ENCODE measurements at places on chromosomes 1 and 21.

DNA sequence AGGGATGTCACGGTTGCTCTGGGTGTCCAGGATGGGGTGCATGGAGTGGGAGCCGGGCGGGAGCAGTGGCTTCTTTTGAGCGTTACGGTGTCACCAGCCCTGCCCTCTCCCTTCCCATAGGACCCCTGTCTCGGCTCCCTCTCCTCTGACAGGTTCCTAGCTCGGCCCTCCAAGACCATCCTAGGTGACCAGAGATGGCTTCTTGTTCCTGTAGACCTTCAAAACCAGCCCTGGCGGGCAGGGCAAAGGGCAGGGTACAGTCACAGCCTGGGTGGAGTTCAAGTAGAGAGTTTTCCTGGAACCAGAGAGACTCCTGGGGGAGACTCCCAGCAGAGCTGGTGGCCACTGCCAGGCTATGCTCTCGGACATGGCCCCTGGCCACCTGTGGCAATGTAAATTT, 345.6 kb upstream of the AJAP1 start:
- DNase-seq = no peak

- no peak for DNase-seq
Measured at GRCh38 chr1:210342986-210343780, 14.5 kb downstream of the HHAT start.

GRCh38 chr1:19918057-19918456, 5.4 kb downstream of the PLA2G2E start:
- peak; percentile 83 for DNase-seq

DNA sequence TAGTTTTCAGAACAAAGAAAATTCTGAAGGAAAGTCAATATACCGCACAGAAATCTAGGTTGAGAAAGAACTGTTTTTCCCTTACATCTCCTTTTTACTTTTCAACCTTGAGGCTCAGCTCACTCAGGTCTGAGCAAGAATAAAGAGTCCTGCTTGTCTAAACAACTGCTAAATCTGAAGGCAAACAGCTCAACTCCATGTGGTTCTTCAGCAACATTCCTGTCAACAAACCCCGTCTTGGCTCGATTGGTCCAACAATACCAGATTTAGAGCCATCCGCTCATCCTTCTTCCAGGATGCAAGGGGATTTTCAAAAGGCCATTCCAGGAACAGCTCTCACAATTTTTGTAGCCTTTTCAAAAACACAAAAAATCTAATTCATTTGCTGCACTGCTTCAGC, 119.8 kb downstream of the HLCS start:
- no peak for DNase-seq

- no peak for DNase-seq
Measured at GRCh38 chr1:236133339-236133738, 9.0 kb upstream of the GPR137B start.

- no peak for DNase-seq
Measured at GRCh38 chr1:107894605-107895004, 70.4 kb downstream of the VAV3 start.

DNA sequence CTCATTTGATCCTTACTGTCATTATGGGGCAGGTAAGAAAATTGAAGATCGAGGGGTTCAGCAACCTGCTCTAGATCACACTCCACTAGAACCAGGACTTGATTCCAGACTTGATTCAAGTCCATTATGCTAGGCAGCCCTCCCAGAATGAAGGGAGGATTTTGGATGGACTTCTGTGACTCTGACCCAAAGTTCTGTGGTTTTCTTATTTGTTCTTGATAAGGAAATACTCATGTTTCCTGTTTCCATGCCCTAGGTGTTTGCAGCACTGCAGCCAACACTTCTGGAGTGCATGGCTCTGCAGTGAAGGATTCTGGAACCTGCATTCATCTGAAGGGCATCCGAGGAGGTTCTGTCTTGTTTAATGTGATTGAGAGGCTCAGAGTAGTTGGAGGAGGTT, 140.0 kb downstream of the FCRL5 start:
- no peak for DNase-seq

DNA sequence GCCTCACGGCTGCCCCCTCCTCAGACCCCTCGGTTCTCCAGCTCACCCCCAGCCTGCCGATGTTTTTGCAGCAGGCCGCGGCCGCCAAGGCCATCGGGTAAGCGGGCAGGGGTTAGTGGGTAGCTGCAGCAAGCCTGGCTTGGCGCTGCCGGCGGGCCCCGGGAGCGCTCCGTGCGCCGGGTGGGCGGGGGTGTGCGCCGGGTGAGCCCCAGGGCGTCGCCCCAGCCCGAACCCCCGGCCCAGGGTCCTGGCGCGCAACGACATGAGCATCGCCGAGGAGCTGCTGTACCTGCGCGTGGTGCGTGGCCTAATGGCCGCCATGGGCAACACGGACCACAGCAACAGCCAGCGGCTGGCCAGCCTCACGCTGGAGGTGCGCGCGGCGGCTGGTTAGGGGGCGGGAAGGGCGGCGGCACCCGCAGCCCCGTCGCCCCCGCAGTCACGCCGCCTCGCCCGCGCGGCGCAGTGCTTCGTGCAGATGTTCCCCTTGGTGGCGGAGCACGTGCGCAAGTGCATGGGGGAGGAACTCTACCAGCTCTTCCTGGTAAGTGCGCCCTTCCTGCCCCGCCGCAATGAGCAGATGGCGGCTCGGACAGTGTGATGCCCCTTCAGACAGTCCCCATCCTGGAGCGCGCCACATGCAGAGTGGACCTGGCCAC, 6.5 kb downstream of the RNU5D-1 start:
- no peak for DNase-seq

- no peak for DNase-seq
Measured at GRCh38 chr1:183517401-183517800, 45.1 kb downstream of the SMG7 start.

- DNase-seq = no peak
Measured at GRCh38 chr1:35111106-35111505, 31.9 kb downstream of the ZMYM1 start.

DNA sequence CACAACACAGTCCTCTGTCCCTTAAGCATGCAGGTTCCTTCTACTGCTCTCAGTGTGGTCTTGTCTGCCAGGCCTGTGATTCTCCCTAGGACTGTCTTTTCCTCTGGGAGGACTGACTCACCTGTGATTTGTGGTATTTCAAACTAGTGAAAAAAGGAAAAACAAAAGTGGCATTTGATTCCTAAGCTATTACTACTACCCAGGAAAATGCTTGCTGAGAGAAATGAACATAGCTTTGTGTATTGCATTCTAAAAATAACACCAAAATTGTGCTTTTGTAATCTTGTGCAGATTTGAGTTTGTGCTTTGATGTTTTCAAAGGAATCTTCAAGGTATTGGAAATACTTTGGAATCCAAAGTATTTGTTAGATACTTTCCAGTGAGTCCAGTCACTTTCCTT, 57.0 kb downstream of the GPR161 start:
- DNase-seq = no peak

DNA sequence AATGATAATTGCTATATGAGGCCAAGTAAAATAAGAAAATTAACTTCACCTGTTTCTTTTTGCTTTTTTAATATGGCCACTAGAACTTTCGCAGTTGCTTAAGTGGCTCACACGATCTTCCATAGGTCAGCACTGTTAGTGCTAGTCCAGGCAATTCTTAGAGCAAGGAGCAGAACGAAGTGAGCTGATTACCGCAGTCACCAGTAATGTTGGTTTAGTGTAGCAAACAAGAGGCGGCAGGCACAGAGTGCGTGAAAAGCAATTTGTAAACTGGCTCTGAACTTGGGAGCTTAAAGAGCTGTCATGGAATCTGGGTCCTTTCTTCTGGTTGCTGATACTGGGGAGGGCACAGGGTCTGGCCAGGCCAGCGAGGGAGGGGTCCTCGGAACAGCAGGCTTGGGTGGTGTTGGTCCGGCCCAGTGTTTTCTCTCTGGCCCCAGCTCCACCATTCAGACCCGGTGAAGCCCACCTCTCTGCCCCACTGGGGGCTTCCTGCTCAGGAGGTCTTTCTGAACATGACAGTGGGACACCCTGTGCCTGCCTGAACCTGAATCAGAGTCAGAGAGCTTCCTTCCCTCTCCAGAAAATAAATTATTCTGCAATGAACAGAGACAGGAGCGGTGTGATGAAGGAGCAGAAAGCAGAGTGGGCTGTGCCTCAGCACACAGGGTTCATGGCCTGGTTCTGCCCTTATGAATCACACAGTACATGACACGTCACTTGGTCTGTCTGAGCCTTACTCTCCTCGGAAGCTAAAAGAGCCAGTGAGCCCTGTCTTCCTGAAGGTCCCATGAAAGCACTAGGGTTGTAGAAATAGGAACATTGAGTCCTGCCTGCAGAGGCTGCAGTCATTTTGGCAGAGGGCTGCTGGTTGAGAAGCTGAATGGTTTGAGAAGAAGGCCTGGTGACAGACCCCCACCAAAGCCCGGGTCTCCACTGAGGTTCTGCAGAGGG, 11.9 kb downstream of the ETS2 start:
- DNase-seq = no peak

DNA sequence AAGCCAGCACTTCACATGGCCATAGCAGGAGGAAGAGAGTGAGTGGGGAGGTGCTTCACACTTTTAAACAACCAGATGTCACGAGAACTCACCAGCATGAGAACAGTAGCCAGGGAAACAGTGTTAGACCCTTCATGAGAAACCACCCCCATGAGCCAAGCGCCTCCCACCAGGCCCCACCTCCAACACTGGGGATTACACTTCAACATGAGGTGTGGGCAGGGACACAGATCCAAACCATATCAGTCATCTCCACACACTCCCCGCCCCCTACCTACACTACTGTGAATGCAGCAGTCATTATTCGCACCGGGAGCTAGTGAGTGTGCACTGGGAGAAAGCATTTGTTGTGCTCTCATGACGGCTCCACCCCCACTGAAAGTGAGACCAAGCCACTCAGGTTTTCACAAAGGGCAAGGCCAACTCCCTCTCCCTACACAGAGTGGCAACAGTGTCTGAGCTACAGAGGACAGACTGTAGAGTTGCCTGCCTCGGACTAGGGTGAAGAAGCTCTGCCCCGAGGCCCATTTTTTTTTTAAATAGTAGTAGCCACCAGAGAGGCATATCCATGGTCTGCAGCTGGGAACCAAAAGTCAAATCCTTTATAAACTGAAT, 125.6 kb downstream of the BARHL2 start:
- DNase-seq = no peak

GRCh38 chr1:169094897-169095569, 11.5 kb upstream of the ATP1B1 start:
- DNase-seq = no peak

- DNase-seq = no peak
Measured at GRCh38 chr1:223067914-223068313, 75.1 kb downstream of the TLR5 start.

DNA sequence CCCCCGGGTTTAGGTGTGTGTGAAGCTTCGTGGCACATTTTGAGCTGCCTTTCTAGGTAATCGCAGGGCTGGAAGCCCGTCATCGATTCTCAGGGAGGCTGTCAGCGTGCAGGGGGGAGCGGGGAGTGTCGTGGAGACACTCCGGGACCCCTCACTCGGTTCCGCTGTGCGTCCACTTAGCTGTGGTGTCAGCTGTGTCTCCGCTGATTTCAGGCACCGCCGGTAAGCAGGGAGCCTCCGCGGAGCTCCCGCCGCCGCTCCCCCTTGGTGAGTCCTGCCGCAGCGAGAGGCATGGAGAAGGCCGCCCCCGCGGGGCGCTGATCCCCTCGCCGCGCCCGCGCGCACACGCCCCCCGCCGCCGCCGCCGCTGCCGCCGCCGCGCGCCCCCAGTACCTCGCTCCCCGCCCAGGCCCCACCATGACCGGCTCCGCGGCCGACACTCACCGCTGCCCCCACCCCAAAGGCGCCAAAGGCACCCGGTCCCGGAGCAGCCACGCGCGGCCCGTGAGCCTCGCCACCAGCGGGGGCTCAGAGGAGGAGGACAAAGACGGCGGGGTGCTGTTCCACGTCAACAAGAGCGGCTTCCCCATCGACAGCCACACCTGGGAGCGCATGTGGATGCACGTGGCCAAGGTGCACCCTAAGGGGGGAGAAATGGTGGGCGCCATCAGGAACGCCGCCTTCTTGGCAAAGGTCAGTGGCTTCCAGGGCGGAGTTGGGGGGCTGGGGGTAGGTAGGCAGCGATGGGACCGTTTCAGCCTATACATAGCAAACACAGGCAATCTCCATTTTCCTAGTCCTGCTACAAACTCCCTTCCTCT, 995 bp downstream of the VASH2 start:
- DNase-seq = no peak

DNA sequence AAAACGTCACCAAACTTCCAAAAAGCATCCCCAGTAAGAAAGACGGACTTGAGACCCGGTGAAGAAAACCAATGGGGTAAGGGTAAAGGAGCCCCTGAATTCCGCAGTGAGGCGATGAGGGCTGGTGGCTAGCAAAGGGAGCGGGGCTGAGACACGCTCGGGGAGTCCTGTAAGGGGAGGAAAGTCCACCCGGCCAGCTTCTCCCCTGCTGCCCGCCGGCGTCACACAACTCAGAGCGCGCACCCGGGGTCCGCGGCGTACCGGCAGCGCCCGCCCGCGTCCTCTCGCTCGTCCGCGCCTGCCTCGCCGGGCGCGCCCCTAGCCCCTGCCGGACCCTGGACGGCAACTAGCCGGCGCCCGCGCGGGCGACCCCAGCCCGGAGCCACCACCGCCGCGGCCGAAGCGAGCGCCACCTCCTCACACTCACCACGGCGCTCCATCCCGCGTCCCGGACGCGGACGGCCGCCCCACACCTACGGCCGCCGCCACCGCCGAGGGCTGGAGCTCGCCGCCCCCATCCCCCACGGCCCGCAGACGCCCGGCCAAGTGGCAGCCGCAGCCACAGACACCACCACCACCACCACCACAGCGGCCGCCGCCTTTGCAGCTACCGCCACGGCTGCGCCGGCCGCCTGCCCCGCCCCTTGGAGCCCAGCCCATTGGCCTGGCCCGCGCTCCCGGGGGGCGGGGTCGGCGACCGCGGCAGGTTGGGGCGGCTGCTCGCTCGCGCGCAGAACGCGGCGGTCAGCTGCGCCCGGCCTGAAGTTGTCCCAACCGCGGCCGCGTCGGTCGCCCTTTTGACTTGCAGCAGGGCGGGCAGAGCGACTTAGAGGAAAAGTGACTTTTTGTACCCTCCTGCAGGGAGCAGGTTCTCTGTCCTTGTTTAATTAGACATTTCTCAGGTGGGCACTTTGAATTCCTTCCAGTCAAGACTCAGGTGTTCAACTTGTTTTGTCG, 10.0 kb upstream of the ARHGAP29 start:
- DNase-seq = no peak

DNA sequence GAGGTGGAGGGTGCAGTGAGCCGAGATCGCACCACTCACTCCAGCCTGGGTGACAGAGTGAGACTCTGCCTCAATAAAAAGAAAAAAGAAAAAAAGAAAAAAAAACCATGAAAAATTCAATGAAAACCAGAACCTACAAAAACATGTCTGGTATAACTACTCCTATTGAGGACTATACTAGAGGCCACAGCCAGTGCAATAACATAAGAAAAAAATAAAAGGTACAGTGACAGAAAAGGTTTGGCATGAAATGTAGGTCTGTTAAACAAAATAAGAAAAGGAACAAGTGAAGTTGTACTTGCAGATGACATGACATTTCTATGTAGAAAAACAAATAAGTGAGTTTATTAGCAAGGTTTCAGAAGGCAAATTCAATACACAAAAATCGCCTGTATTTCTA, 8.2 kb downstream of the NADK start:
- no peak for DNase-seq

GRCh38 chr1:156148216-156148615, 5.2 kb upstream of the SEMA4A start:
- no peak for DNase-seq

GRCh38 chr21:43346551-43346950, 80.4 kb downstream of the SIK1 start:
- no peak for DNase-seq

GRCh38 chr1:41394369-41394744, 33.1 kb downstream of the FOXO6 start:
- no peak for DNase-seq

GRCh38 chr1:213934649-213935048, 53.1 kb upstream of the PROX1 start:
- DNase-seq = no peak
